ENCODE measurements at places on chromosomes 5 and 9.

DNA sequence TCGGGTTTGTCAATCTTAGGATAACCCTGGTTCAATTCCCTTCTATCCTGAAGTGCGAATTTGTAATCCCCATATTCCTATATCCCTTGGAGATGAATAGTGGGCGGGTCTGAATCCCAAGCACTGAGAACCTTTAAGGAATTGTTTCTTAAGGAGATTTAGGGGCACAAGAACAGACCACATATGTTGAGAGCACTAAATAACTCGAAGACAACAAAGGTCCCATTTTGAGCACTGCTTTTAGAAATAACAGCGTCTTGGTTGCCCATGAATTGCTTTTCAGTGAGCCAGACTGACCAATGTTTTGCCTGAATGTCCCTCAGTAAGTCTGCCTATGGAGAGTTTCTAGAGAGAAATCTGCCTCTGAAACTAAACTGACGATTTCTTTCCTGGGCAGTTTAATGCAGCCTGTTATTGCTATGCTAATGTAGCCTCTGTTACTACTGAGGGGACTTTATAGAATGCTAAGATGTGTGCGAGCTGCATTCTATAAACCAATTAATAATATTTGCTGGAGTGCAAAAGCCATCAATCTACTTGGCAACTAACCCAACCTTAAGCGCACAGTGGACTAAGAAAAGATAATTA, 445.0 kb upstream of the DMAC1 start:
- no peak overlapping the region for H3K27ac ChIP-seq
- DNase-seq, result no peak
- H3K4me1 ChIP-seq, result no peaks in the 10 kb centered on the region
- no peaks in the 10 kb centered on the region for H3K27me3 ChIP-seq
- no peak overlapping the region for H3K4me3 ChIP-seq

GRCh38 chr5:110738503-110738811, 350 bp upstream of the SLC25A46 start:
- no peaks in the 10 kb centered on the region for H3K27me3 ChIP-seq
- H3K4me1 ChIP-seq, result peaks cover 11% of the 10 kb centered on the region
- peak overlapping the region; percentile 92 for H3K4me3 ChIP-seq
- H3K36me3 ChIP-seq, result no peaks in the 10 kb centered on the region
- DNase-seq, result no peak
- H3K27ac ChIP-seq, result peak overlapping the region; percentile 92

DNA sequence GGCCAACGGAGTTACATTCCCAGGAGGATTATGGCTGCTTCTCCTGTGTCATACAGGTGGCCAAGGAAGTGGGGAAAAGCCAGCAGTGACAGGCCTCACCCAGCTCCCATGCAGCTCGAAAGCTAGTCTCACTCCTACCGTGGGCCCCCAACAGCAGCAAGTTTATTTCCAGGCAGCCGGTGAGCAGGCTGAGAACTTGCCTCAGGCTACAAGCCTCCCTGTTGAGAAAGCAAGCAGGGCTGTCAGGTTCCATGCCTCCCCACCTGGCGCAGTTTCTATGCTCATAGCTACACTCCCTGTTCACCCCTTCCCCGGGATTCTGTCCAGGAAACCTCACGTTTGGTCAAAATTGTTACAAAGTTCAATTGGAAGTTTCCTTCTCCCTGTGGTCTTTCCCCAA, 27.5 kb upstream of the DNAH5 start:
- no peaks in the 10 kb centered on the region for H3K36me3 ChIP-seq
- no peak overlapping the region for H3K27ac ChIP-seq
- no peaks in the 10 kb centered on the region for H3K4me1 ChIP-seq
- H3K27me3 ChIP-seq, result no peaks in the 10 kb centered on the region
- no peak for DNase-seq

- H3K4me1 ChIP-seq, result peaks cover 5% of the 10 kb centered on the region
- no peak overlapping the region for H3K4me3 ChIP-seq
- H3K27me3 ChIP-seq, result peaks cover 2% of the 10 kb centered on the region
- DNase-seq, result peak; percentile 64
- no peaks in the 10 kb centered on the region for H3K36me3 ChIP-seq
These were observed 19.2 kb upstream of the TOR1B start for GRCh38 chr9:129783516-129784361.

DNA sequence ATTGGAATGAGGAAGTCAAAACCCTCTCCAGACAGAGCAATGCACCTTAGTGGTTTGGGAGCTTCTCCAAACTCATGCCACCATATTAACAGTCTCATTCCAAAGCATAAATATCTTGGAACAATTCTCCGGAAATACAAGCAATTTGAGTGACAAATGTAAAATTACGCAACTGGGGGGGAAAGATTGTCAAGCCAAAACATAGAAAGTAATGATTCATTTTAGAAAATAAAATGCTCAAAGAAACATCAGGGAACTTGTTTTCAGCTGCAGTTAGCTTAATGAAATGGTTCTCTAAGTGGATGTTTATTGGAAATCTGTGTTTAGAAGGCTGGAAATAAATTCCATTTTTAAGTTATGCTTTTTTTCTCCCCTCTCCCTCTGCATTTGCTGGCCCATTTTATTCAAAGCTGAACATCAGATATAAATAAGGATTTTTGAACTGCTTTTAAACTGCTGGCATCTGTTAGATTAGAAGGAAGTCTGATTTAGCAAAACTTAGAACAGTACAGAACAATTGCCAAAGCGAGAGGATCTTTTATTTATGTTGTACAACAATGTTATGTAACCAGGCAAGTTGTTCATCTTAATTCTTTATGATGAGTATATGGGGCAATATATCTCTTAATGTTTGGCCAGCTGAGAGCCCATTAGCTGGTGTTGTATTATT, 551.9 kb downstream of the PRELID2 start:
- H3K4me3 ChIP-seq, result no peak overlapping the region
- no peaks in the 10 kb centered on the region for H3K4me1 ChIP-seq

DNA sequence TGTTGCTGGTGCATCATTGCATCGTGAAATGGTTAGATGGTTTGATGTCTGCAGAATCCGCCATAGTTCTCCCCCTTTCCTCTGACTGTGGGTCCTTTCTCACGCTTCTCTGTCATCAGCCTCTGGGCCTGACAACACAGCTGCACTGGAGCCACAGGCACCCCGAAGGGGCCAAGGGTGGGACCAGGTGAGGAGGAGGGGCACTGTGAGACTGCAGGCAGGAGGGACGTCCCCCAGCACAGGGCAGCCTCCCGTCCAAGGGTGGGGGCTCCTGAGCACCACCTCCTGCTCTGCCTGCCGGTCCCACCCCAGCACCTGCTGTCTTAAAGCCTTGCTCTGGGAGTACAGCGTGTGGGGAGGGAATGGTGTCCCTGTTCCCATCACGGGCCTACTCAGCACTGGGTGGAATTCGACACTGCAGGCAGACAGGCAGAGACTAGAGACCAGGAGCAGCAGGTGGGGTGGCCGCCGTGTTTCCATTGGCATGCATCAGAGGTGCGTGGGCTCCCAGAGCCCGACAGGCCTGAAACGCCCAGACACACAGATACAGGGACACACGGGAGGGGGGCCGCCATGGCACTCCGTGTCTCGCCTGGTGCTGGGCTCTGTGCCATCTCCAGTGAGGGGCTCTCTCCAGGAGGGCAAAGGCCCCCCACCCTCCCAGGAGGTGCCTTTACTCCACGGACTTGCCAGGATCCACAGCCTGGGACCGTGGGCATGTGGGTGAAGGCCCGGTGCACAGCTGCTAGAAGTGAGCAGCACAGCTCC, 15.0 kb downstream of the CACNA1B start:
- H3K27ac ChIP-seq, result no peak overlapping the region
- no peak overlapping the region for H3K4me3 ChIP-seq
- no peaks in the 10 kb centered on the region for H3K27me3 ChIP-seq
- no peaks in the 10 kb centered on the region for H3K4me1 ChIP-seq
- no peaks in the 10 kb centered on the region for H3K36me3 ChIP-seq
- no peak for DNase-seq

DNA sequence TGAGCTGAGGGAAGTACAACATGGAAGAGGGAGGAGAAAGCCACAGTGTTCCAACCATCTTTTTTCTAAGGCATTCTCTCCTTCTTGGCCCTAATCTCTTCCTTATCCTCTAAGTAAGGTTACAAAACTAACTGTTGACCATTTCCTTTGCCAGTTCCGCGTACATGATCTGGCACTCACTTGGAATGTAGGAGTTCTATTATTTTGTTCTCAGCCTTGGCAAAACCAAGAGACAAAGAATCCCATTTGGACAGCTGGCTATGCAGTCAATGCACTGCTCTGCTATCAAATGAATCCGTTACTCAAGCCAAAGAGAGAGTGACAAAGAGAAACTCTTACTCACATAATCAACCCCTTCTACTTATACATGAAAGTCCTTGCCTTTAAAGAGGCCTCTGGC, 410.3 kb downstream of the DTWD2 start:
- H3K4me1 ChIP-seq, result no peaks in the 10 kb centered on the region
- no peaks in the 10 kb centered on the region for H3K36me3 ChIP-seq
- H3K27me3 ChIP-seq, result no peaks in the 10 kb centered on the region
- H3K4me3 ChIP-seq, result no peak overlapping the region
- H3K27ac ChIP-seq, result no peak overlapping the region

DNA sequence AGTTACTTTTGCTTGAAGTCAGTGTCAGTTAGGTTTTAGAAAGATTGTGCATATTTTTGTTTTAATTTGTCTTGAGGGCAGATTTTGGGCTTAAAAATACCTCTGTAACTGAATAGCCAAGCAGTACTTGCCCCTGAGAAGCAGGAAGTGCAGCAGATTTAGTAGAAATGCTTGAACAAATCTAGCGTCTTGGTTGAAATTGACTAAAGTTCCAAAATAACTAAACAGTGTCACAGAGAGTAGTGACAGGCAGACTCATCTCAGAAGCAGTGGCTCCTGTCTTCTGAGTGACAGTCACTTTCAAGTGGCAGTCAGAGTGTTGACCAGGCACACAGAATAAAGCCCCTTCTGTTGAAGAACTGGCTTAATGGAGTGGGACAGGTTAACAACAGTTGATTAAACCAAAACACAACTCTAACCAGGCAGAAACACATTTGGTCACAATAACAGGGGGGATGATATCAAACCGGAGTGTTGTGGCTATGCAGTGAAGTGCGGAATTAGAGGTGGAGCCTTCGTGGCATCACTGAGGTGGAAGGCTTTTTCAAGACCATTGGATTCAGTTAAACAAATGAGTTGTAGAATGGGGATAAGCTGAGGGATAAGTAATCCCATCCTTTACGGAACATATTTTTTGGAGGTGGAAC, 29.1 kb downstream of the TRIO start:
- H3K4me3 ChIP-seq, result no peak overlapping the region
- H3K4me1 ChIP-seq, result peaks cover 2% of the 10 kb centered on the region
- DNase-seq, result no peak
- H3K36me3 ChIP-seq, result no peaks in the 10 kb centered on the region
- H3K27ac ChIP-seq, result no peak overlapping the region

GRCh38 chr9:136644593-136645351, 17.9 kb upstream of the EGFL7 start:
- peaks cover 47% of the 10 kb centered on the region for H3K27me3 ChIP-seq
- peaks cover 20% of the 10 kb centered on the region for H3K4me1 ChIP-seq
- no peak overlapping the region for H3K4me3 ChIP-seq
- no peak overlapping the region for H3K27ac ChIP-seq

GRCh38 chr5:8644377-8644776, 775.4 kb downstream of the MTRR start:
- no peak overlapping the region for H3K4me3 ChIP-seq
- H3K4me1 ChIP-seq, result no peaks in the 10 kb centered on the region
- H3K27me3 ChIP-seq, result no peaks in the 10 kb centered on the region
- no peak overlapping the region for H3K27ac ChIP-seq

DNA sequence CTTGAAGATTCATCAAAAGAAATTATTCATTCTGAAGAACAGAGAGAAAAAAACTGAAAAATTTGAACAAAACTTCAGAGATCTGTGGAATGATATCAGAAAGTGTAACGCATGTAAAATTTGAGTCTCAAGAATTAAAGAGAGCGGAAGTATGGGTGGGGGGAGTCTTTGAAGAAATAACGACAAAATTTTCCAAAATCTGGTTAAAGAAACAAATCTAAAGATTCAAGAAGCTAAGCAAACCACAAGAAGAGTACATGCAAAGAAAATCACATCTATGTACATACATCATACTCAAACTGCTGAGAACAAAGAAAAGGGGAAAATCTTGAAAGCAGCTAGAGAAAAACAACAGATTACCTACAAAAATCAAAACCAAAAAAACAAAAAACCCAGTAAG, 149.4 kb upstream of the TBCA start:
- no peaks in the 10 kb centered on the region for H3K4me1 ChIP-seq
- DNase-seq, result peak; percentile 41
- no peaks in the 10 kb centered on the region for H3K27me3 ChIP-seq
- no peak overlapping the region for H3K27ac ChIP-seq
- H3K4me3 ChIP-seq, result no peak overlapping the region
- H3K36me3 ChIP-seq, result no peaks in the 10 kb centered on the region

DNA sequence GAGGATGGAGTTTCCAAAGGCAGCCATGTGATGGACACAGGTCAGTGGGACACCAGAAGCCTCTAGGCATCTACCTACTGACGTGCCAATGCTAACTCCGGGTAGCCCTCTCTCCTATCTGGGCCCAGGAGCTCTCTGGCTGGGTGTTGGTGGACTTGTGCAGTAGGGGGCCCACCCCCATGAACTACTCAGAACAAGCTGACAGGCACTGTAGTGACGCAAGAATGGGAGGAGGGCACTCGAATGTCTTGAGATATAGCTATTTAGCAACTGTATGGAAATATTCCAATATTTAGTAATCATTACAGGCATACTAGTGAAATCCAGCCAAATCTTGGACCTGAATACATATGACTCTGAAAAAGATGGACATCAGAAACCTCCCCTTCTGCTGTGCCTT, 5.7 kb upstream of the DOCK2 start:
- DNase-seq, result no peak
- H3K4me1 ChIP-seq, result peaks cover 2% of the 10 kb centered on the region
- H3K36me3 ChIP-seq, result no peaks in the 10 kb centered on the region
- no peak overlapping the region for H3K27ac ChIP-seq
- no peak overlapping the region for H3K4me3 ChIP-seq

- no peaks in the 10 kb centered on the region for H3K4me1 ChIP-seq
- no peak overlapping the region for H3K4me3 ChIP-seq
- H3K27ac ChIP-seq, result no peak overlapping the region
- no peak for DNase-seq
- H3K36me3 ChIP-seq, result no peaks in the 10 kb centered on the region
These were observed 56.6 kb upstream of the IFNK start for GRCh38 chr9:27467486-27467885.

GRCh38 chr5:62093976-62094375, 212.0 kb upstream of the KIF2A start:
- H3K4me3 ChIP-seq, result peak overlapping the region; percentile 10
- H3K27me3 ChIP-seq, result peaks cover 5% of the 10 kb centered on the region

- no peak for DNase-seq
- no peaks in the 10 kb centered on the region for H3K4me1 ChIP-seq
- H3K36me3 ChIP-seq, result no peaks in the 10 kb centered on the region
- H3K27me3 ChIP-seq, result no peaks in the 10 kb centered on the region
- H3K27ac ChIP-seq, result no peak overlapping the region
These were observed 148.5 kb upstream of the GRAMD2B start for GRCh38 chr5:126274763-126275125.

Measured in CD4-positive, alpha-beta T cell (primary cell).